ENCODE measurements at places on chromosomes 3 and 15.

- no peak for DNase-seq
Measured at GRCh38 chr15:29935296-29936004, 113.2 kb upstream of the TJP1 start.

DNA sequence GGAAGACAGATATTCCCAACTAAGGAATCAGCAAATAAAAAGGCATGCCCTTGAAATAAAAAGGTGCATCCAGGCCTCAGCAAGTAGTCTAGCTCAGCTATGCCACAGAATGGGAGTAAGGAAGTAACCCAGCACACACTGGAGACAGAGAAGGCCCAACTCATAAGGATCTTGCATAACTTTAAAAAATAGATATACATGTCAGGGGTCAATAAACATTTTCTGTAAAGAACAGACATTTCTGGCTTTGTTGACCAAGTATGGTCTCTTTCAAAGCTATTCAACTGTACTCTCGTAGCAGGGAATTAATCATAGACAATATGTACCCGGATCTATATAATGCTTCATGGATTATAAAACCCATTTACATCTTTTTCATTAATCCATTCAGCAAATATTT, 449.3 kb downstream of the TAFA4 start:
- no peak for DNase-seq

- DNase-seq: no peak
Measured at GRCh38 chr15:60511351-60512031, 32.5 kb upstream of the ICE2 start.

DNA sequence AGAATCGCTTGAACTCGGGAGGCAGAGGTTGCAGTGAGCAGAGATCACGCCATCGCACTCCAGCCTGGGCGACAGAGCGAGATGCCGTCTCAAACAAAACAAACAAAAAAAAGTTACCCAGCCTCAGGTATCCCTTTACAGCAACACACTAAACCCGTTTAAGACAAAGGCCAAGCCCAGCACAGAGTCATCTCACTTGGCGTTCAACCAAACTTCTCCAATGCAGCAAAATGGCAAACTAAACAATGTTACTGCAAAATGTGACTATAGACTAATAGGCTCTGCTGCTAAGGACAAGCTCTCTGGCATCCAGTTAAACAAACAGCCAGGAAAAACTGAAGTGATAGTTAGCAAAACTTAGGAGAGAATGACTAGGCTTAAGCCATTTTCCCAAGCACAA, 6.4 kb upstream of the FAM219B start:
- DNase-seq: no peak

DNA sequence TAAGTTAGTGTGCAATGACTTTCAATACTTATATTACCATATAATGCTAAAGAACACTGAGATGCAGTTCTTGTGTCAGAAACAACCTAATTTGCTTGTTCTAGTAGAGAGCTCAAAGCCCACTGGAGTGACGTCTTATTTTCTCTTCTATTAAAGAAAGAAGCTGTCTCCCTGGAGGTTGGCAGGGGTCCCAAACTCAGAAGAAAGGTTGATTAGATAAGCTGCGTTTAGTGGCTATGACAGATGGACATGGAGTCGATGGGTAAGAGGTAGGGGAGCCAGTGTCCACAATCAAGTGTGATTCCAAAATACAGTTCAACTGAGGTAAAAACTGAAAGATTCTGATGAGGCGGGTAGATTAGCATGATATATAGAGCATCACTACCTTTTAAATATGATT, 363.6 kb downstream of the NLGN1 start:
- no peak for DNase-seq

GRCh38 chr15:53522991-53523390, 236.5 kb downstream of the WDR72 start:
- DNase-seq: no peak

- peak; percentile 11 for DNase-seq
Measured at GRCh38 chr3:168847291-168847883, 751.7 kb upstream of the GOLIM4 start.

- DNase-seq: peak; percentile 76
Measured at GRCh38 chr15:64751464-64751863, 23.9 kb downstream of the RBPMS2 start.

DNA sequence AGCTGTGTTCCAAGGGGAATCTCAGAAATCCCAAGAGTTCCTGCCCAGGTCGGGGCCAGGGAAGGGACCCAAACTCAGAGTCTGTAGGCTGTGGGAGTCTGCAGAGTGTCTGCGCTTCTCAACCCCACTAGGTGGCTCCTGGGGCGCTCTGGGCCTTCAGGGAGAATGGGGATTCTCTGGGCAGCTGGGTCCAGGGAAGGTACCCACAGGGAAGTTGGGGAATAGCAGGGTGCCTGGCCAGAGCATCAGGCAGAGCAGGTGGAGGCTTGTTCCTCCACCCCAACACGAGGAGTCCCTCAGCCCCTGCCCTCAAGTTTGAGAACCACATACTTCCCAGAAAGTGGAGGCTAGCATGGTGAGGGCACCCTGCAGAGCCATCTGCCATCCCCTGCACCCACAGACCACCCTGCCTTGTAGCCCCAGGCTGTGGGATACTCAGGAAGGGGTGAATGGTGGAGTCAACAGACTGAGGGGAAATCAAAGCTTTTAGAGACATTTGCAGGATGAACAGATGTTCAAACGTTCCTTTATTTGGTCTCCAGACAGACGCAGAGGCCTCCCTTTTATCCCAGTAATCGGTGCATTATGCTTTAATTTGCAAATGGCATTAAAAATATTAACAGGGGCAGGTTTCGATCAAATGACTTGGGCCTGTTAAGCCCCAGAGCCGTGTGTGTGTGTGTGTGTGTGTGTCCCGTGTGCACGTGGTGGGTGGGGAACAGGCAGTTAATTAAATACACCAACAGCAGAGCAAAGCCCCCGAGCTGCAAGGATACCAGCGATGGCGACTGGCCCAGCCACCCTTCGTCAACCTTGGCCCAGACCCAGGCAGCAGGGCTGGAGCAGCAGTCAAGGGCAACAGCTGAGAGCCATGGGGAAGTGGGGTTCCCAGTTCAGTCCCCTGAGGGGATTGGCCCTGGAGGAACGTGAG, 57.7 kb downstream of the DNAJB8 start:
- no peak for DNase-seq

GRCh38 chr3:157865352-157866000, 240.7 kb downstream of the SHOX2 start:
- peak; percentile 2 for DNase-seq

GRCh38 chr3:81477740-81478139, 283.7 kb downstream of the GBE1 start:
- DNase-seq: no peak

DNA sequence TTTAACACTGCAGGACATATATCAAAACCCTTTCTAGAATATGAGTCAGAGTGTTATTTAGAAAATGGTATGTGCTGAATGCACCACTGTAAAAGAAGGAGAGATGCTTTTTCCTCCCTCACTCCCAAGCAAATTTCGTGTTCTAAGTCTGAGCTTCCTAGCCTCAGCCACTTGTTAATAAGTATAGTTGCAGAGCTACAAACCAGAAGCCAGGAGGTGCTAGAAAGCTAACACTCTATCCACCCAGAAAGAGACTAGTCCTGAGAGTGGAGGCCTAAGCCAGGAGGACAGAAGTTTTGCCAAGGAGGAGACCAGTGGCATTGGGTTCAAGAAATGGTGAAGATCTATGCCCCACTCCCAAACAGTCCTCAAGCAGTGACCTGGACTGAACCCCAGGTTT, 40.5 kb upstream of the GYG1 start:
- DNase-seq: no peak

DNA sequence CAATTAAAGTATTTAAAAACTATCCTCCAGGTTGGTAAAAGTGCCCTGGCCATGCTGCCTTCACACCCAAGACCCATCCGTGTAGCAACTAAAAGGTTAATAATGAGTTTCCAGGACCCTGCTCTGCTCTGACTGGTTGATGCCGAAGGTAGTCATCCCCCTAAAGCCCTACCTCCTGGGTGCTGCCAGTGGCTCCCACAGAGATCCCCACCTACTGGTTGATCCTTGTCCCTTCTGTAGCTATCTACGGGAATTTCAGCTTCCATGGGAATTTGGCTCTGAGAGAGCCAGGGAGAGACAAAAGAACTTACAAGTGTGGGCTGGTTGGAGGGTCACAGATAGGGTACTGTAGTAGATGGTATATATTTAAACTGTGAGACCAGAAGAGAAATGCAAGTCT, 110.6 kb upstream of the NANOGP8 start:
- DNase-seq: no peak

GRCh38 chr3:184129012-184129411, 6.1 kb upstream of the EIF2B5 start:
- peak; percentile 40 for DNase-seq

- peak; percentile 62 for DNase-seq
Measured at GRCh38 chr3:171646357-171647133, 163.7 kb downstream of the PLD1 start.

DNA sequence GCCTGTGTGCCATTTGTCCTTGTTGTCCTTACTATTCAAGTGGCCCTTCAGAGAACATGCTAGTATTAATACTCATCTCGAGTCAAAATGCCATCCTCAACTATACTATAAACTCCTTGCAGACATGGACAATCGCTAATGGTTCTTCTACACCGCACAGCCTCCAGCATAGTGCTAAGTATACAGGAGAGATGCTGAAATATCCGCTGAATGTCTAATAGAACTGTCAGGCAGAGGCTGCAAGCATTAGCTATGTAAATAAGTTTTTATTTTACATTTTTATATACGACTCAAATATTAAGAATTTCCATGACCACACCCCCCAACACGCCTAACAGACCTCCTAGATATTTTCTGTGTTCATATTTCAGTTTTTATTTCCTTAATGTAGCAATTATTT, 39.4 kb downstream of the AAGAB start:
- no peak for DNase-seq

GRCh38 chr15:79635897-79636561, 203.9 kb downstream of the MINAR1 start:
- DNase-seq: no peak

DNA sequence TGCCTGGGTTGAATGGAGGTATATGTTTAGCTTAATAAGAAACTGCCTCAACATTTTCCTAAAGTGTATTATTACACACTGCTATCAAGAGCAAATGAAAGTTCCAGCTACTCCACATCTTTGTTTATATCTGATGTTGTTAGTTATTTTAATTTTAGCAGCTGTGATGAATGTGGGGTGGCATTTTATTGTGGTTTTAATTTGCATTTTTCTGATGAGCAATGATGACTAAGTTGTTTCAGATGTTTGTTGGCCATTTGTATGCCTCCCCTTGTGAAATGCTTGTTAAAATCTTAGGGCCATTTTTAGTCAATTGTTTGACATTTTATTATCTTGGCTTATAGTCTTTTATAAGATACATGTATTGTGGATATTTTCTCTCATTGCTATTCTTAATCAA, 260.4 kb upstream of the SLCO3A1 start:
- DNase-seq: no peak

GRCh38 chr15:55912982-55913381, 80.4 kb downstream of the NEDD4 start:
- no peak for DNase-seq

DNA sequence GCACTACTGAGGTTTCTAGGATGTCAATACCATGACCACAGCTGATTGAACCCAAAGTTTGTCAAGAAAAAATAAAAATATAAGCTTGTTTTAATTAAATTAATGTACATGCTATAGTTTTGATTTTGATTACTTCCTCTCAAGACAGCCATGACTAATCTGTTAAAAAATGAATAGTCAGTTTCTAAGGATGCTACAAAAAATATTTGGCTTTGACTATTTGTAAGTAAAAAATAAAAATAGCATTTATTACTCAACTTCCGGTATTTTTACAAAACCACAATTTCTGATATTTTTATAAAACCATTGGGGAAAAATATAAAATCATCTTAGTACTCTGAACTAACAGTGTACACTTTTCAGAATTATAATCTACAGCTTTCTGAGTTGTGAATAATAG, 12.1 kb upstream of the TEX9 start:
- DNase-seq: no peak

DNA sequence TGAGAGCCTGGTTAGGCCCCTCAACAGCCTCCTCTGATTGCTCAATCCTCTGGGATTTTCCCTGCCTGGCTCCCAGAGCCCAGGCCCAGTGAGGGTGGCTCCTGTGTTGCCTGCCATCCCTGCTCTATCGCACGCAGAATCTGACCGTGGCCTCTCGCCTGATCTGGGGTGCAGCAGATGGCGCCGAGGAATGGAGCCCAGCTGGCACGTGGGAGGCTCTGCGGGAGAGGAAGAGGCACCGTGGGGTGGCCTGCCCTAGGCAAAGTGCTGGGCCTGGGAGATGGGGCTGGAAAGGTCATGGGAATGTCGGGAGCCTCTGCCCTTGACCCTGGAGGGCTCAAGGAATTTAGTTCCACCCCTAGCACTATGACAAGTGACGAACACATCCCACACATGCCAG, 10.3 kb downstream of the SV2B start:
- DNase-seq: no peak

DNA sequence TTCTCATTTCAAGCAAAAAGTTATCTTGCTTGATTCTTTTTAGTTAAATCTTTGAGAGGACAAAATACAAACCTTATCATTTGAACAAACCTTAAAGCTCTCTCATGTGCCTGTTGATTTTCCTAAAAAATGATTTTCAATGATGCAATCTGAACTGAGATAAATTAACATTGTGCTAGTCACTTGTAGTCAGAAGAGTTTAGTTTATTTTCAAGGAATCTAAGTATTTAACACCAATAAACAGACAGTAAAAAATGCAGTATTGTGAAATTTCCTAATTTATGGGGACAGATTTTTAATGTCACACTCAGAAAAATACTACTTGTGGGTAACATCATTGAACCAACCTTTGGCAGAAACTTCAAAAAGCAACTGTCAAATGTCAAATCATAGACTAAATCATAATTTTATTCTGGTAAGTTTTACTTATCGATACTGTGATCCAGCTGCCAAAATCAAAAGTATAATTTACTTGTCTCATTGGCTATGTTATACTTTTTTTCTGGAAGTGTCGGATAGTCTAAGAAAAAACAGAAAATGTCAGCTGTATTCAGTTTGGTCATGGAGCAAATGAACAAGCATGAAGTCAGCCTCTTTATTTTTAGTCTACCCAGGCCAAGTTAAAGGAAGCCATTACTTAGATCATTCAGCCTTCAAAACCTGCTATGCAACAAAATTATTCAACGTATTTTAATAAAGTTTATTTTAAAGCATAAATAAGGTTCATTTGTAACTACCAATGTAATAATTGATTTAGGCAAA, 52.4 kb upstream of the FNDC3B start:
- DNase-seq: no peak

DNA sequence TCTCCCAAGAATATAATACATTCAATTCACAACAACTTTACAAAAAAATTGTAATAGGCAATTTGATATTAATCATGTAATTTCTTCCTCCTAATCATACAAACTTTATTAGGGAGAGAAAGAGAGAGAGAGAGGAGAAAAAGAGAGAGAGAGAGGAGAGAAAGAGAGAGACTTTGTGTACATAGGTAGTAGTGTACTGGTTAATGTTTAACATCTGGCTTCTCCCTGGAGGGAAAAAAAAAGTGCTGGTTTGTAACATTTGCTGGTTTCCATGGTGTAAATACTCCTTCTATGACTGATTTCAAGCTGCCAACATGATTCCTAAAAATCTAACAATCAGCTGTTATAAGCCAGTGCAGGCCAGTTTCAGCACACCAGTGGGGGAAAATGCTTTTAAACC, 98.0 kb upstream of the ARHGEF26 start:
- DNase-seq: no peak

GRCh38 chr15:59966262-59966661, 37.8 kb upstream of the FOXB1 start:
- DNase-seq: no peak

Measured in hepatic stellate cell (primary cell).